ENCODE measurements at places on chromosomes 7 and 10. TPM values are rescaled to one million over a fixed set of nuclear protein-coding genes. Genes with fewer than 3 reads are reported as not detected.

The PAX4 gene
- total RNA-seq = not detected

The SCIN gene
- total RNA-seq = under 0.01 TPM

The OR2A5 gene
- not detected for total RNA-seq

The TMEM273 gene
- 0.37 TPM for total RNA-seq

The ERVW-1 gene
- not detected for total RNA-seq
